Endothelial cell (in vitro differentiated cells): ENCODE measurements at places on chromosomes 12 and 14. TPM values are rescaled to one million over a fixed set of nuclear protein-coding genes. Genes with fewer than 3 reads are reported as not detected.

INHBC gene
- total RNA-seq: not detected

CD163 gene
- 0.90 TPM for total RNA-seq

KERA gene
- total RNA-seq: not detected

PLEKHG3 gene
- total RNA-seq: 31.4 TPM

CISTR gene
- total RNA-seq: 1.4 TPM

MYL2 gene
- total RNA-seq: not detected

GTF2A1 gene
- 34.6 TPM for total RNA-seq

C12orf54 gene
- not detected for total RNA-seq

CD69 gene
- total RNA-seq: 0.69 TPM

VDR gene
- 2.3 TPM for total RNA-seq

COPS7A gene
- 25.1 TPM for total RNA-seq

LRRK2 gene
- 0.26 TPM for total RNA-seq

KCNJ8 gene
- total RNA-seq: 0.23 TPM

MYH6 gene
- 1.6 TPM for total RNA-seq

NANOG gene
- total RNA-seq: 4.5 TPM

ALG10B gene
- 0.44 TPM for total RNA-seq

LBHD2 gene
- total RNA-seq: not detected

KRT81 gene
- total RNA-seq: not detected

C12orf50 gene
- total RNA-seq: not detected

SIX6 gene
- total RNA-seq: not detected

ADSS1 gene
- total RNA-seq: 6.1 TPM

SOCS2 gene
- total RNA-seq: 19.5 TPM

IQSEC3 gene
- total RNA-seq: 13.2 TPM

SLCO1B1 gene
- not detected for total RNA-seq

KLRC2 gene
- total RNA-seq: not detected

ADAM21 gene
- not detected for total RNA-seq

CLEC1B gene
- total RNA-seq: not detected

PFDN5 gene
- 444 TPM for total RNA-seq

OTOGL gene
- total RNA-seq: 0.31 TPM

EGLN3 gene
- 14.2 TPM for total RNA-seq

TBC1D30 gene
- total RNA-seq: 3.6 TPM

RD3L gene
- not detected for total RNA-seq

POTEM gene
- total RNA-seq: not detected

C1R gene
- 1.4 TPM for total RNA-seq

RAD52 gene
- total RNA-seq: 20.3 TPM

REP15 gene
- total RNA-seq: 4.0 TPM

GLIPR1 gene
- total RNA-seq: 0.38 TPM

EID3 gene
- total RNA-seq: 2.2 TPM

PLEKHA5 gene
- 30.2 TPM for total RNA-seq

PRKD1 gene
- 9.0 TPM for total RNA-seq

KRT72 gene
- 0.28 TPM for total RNA-seq

CLEC14A gene
- 5.1 TPM for total RNA-seq

SCN8A gene
- 5.0 TPM for total RNA-seq

FAM181A gene
- not detected for total RNA-seq

NFKBIA gene
- 41.9 TPM for total RNA-seq

TMPO gene
- total RNA-seq: 125 TPM

SIRT4 gene
- 1.8 TPM for total RNA-seq

GPRC5A gene
- 3.4 TPM for total RNA-seq
